ENCODE measurements at places on chromosomes 12 and 14.

DNA sequence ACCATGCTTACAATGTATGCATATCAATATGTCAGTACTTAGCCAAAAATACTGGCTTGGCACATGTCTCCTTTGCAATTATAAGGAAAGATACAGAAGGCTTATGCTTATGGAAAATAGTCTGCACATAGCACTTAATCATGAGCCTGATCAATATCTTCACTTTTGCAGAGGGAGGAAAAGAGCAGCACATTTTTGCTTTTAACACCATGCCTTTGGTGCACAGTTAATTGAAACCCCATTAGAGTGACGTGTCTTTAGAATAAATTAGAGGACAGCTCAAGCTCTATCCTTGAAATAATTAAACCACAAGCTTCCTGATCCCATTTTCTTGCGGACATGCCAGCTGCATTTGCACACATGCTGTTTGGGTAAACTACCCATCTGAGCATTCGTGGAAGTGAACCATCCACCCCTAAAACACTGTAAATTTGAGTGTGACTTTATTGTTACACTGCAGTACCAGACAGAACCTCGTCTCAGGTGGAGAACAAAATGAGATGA lies 839.9 kb upstream of the MGAT4C start:
- no peak for DNase-seq

GRCh38 chr12:53493610-53494391 lies 5.5 kb downstream of the MAP3K12 start:
- DNase-seq = peak; percentile 51

DNA sequence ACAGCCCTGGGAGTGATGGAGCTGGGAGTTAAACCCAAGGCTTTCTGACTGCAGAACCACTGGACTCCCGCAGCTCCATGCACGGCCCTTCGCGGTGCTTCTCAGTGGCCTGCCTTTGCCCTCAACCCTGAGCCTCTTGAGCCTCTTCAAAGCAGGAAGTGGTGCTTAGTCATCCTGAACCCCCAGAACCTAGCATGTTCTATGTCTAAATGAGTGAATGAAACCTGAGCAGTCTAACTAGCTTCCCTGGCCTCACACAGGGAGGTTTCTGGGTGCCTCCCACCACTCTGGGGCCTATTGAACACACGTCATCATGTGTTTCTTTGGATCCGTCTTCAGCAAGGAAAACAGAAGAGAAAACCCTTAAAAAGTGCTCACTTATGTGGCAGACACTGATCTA lies 117.9 kb upstream of the SFSWAP start:
- no peak for DNase-seq

GRCh38 chr12:3600039-3600720 lies 109.2 kb downstream of the PRMT8 start:
- peak; percentile 24 for DNase-seq

- no peak for DNase-seq
Measured at GRCh38 chr14:27917896-27918295, 848.7 kb upstream of the FOXG1 start.

DNA sequence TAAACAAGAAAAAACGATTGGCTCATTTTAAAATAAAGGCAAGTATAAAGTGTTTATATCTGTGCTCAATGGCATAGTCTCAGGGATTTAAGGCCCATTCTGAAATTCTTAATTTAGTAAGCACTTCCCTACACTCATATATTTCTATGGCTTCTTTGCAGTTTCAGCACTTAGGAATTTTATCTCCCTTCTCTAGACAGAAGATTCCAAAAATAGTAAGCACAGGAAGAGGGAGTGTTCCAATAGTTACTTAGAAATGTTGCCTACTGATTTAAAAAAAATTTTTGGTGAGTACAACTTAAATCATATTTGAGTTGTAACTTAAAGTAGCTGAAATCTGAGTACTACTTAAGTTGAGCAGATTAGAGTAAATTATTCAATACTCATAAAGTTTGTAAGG lies 19.8 kb downstream of the INSM2 start:
- DNase-seq = no peak

- no peak for DNase-seq
Measured at GRCh38 chr12:109449845-109450532, 27.1 kb downstream of the KCTD10 start.

GRCh38 chr12:91155990-91156389 lies 26.6 kb downstream of the DCN start:
- no peak for DNase-seq

- DNase-seq = peak; percentile 84
Measured at GRCh38 chr14:54566410-54567223, at the start of gene SAMD4A. SAMD4A (plus strand) TSS chr14:54567128; CDS start chr14:54567917, 789 bp downstream.

- peak; percentile 54 for DNase-seq
Measured at GRCh38 chr12:7113389-7113871, 4.4 kb upstream of the C1RL start.

DNA sequence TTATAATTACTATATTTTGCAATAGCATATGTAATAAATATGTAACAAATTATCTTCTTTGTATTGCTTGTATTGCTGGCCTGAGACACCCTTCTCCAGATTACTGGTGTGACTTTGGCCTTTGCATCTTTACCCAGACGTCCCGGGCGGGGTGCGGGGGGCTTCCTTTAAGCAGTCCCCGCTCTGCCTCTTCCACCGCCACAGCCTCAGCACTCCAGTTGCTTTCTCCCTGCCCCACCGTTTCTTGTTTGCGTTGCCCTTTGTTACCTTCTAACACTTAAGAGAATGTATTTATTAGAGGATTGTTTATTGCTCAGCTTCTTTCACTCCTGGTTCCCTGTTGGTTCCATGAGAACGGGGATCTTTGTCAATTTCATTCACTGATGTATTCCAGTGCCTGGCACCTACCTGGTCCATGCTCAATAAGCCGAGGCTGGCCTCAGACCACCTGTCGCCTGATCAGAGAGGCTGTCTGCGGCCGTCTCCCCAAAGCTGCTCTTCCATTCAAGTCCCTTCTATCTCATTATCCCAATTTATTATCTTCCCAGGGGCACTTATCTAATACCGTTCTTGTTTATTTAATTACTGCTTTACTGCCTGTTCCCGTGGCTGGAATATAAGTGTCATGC lies 100.5 kb upstream of the RFLNA start:
- DNase-seq = no peak

DNA sequence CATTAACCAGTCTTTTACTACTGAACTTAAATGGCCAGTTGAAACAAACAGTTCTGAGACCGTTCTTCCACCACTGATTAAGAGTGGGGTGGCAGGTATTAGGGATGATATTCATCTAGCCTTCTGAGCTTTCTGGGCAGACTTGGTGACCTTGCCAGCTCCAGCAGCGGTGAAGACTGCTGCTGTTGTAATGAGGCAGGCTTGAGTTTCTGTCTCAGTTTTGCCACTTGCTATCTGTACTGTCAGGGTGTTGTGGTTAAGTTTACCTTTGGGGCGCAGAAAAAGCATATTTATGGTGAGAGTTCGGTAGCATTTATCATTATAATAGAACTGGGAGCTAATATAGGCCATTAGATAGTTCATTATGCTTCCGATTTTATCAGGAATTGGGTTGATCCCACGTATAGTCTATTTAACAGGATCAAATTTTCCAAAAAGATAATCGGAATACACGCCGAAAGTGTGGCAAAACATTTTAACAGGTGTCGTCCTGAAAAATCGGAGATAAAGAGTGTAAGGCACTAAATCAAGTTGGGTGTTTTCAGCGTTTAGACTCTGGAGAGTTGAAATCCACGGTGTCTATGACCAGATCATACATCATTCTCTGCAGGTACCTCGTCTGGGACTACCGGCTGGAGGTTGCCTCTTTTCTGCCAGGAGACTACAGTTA lies 688 bp upstream of the NECAP1 start:
- no peak for DNase-seq

GRCh38 chr12:58387199-58387598 lies 445.8 kb downstream of the ATP23 start:
- DNase-seq = no peak

- peak; percentile 44 for DNase-seq
Measured at GRCh38 chr12:30796891-30797371, 42.2 kb upstream of the CAPRIN2 start.

DNA sequence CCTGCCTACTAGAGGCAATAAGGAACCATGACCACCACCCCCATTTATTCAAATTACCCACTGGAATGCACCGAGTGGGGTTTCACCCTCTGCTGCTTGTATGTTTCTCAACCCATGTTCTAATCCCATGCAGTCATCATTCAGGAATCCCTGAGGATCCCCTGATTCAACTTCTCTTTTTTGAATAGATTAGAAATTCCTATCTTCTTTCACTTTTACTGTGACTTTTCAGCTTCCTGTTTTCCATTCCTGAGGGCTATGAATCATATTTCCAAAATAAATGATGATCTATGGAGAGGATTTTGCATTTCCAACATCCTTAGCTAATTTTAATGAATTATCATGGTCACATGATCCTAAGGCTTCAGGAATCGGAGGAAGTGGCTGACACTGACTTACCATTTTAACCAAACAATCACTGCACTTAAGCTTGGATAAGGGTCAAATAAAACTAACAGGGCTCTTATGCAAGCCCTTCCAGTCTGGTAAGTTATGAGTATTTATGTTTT lies 19.4 kb upstream of the P2RX4 start:
- DNase-seq = no peak

- no peak for DNase-seq
Measured at GRCh38 chr12:43602738-43603137, 50.7 kb upstream of the ADAMTS20 start.

DNA sequence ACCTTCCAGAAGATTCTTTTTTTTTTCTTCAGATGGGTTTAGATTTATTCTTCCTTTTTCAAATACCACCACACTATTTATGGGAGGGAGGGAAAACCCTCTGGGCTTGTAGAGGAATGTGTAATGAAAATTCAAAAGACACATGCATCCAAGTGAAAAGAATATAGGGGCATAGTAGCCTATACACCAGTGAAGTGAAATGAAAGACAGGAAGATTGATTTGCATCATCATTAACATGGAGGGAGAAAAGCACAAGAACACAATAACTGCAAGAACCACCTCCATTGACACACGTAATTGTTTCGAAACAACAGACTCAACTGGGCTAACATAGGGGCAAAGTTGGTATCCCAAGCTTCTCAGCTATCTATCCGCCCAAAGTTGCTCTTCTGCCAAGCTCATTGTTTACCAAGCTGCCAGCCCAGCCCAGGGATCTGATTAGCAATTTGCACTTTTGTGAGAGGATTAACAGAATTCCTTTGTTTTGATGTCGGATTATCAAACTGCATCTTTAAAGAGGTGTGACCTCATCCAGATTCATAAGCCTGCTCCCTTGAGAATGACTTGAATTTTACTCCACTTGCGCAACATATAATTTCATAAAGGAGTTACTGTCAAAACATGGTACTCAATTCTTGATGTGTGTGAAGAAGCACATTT lies 430.5 kb upstream of the SOX5 start:
- peak; percentile 81 for DNase-seq

- no peak for DNase-seq
Measured at GRCh38 chr12:12977231-12977630, 22.8 kb downstream of the HEBP1 start.

DNA sequence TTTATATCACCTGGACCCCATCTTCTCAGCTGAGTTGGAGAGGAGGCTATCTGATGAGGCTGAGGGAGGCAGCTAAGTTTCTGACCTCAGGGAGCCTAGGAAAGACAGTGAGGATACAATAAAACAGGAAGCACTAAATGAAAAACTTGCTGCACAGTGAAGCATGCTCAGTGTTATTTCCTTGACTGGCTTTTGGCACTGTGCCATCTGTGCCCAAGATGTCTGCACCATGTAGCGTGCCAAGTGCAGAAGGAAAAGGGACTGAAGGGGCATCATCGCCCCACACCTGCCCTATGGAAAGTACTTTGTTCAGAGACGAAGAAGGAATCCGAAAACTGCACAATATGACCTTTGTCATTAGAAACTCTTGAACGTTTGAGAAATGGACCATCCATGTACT lies 102.7 kb downstream of the ANO4 start:
- no peak for DNase-seq

GRCh38 chr14:55893705-55894104 lies 224.5 kb upstream of the PELI2 start:
- no peak for DNase-seq

GRCh38 chr12:77238335-77238734 lies 173.0 kb upstream of the E2F7 start:
- no peak for DNase-seq

GRCh38 chr12:57149245-57149900 lies 2.0 kb upstream of the LRP1-AS start:
- no peak for DNase-seq

- no peak for DNase-seq
Measured at GRCh38 chr14:98899441-98899840, 372.6 kb downstream of the BCL11B start.

- DNase-seq = peak; percentile 65
Measured at GRCh38 chr12:48005001-48005749, 899 bp upstream of the COL2A1 start.

DNA sequence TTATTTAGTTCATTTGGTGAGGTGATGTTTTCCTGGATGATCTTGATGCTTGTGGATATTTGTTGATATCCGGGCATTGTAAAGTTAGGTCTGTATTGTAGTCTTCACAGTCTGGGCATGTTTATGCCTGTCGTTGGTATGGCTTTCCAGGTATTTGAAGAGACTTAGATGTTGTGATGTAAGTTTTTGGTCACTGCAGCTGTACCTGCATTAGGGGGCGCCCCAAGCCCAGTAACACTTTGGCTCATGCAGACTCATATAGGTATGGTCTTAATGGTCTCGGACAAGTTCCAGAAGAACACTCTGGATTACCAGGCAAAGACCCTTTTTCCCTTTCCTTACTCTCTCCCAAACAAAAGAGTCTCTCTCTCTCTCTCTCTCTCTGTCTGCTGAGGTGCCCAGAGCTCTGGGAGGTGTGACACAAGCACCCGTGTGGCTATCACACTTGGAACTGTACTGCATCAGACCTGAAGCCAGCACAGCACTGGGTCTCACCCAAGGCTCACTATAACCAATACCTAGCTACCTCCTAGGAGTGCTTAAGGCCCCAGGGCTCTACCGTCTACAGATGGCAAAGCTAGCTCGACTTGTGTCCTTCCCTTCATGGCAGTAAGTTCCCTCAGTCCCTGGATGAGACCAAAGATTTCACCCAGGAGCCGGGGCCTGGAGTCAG lies 425.8 kb upstream of the ATXN7L3B start:
- peak; percentile 61 for DNase-seq

GRCh38 chr12:78028426-78028825 lies 197.7 kb downstream of the NAV3 start:
- no peak for DNase-seq

DNA sequence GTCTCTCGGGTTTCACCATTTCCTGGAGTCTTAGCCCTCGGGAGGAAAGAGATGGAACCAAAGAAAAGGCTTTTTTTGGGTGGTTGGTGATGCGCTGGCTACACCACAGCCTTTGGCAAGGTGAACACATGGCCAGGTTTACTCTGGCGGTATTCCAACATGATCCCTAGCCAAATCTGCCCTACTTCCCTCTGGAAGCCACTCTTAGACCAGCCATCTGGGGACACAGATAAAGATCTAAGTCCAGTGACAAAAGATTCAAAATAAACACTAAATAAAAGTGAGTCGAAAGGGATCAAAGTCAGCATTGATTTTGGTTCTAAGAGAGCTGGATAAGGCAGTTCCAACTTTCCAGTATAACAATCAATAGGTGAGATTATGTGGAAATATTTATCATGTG lies 694.5 kb downstream of the VRK1 start:
- DNase-seq = no peak

GRCh38 chr12:132432721-132433577 lies 57.0 kb upstream of the FBRSL1 start:
- no peak for DNase-seq

- no peak for DNase-seq
Measured at GRCh38 chr14:55073856-55074255, 22.4 kb downstream of the MAPK1IP1L start.
